Stimulated activated CD4-positive, alpha-beta T cell treated with anti-CD3 and anti-CD28 coated beads, Interleukin-12 subunit alpha, Interleukin-12 subunit beta, amount 100 ng/mL, for 4 hours (primary cell): ENCODE measurements at places on chromosomes 13 and 19.

DNA sequence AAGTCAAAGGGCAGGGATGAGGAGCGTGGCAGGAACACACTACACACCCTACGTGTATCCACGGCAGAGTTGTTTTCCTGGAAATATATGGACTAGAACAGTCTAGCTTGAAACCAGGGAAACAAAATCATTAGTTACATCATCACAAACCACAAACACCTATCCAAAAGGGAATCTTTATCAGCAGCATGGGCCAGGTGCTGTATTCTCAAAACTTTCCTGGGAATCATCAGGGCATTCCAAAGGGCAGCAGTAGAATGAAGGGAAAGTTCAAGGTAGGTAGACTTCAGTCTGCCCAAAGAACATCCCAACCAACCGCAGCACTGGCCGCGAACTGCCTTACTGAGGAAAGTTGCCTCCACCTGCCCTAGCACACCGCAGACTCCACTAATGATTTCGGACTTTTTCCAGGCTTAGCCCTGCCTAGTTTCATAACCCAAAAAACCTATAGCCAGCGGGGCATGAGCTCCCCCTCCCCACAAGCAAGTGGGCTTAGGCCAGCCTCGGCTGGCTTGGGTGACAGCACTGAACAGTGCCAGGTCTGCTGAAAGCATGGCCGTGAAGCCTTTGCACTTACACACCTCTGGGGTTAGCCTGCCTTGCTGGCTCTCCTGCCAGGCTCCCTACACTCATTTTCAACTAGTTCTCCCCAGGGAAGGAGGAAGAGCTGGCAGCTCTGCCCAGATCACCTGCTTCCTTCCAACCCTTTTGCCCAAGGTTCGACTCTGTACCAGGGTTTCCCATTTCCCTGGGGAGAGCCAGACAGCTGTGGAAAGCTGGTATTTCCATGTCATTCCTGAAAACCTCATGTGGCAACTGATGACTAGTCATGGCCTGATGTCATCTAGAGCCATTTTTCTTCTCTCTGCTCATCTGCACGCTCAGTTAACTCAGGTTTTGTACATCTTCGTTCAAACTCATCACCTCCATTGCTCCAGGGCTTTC is 77.3 kb upstream of the UBAC2 start:
- no peak for DNase-seq

DNA sequence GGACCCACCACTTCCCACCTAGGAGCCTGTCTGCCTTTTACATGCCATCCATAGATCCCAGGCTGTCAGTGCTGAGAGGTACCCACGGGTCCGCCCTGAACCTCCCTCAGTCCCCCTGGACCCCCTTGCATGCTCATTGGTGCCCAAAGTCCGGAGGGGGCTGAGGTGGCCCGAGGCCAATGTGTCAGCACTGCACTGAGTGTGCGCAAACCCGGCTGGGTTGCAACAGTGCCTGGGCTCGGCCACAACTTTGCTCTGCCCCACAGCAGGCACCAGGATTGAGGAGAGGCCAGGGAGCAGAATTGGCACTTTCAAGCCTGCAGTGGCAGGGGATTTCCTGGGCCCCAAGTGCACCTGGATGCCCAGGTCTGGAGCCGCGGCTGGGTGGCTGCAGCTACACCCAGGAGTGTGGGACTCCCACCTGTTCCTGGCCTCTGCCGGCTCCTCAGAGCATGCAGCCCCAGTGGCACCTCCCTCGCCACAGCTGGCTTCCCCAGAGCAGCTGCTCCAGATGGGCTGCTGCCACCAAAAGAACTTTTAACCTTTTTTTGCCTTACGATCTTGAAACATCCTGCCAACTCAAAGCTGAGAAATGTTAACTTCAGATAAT is 837.0 kb downstream of the SLITRK6 start:
- DNase-seq = no peak

- DNase-seq = no peak
Measured at GRCh38 chr19:32858155-32858554, 11.4 kb downstream of the SLC7A9 start.

DNA sequence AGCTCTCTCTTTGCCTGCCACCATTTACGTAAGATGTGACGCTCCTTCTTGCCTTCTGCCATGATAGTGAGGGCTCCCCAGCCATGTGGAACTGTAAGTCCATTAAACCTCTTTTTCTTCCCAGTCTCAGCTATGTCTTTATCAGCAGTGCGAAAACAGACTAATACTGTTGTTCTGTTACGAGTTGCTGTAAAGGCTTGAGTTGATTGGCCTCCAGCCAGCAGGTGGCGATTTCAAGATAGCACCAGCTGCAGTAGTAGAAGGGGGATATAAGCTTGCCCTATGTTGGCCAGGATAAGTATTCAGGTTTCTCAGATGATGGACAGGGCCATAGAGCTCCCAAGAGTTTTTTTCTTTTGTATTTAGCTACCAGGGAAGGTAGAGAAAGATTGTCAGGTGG is 385.5 kb downstream of the MZT1 start:
- DNase-seq = no peak

DNA sequence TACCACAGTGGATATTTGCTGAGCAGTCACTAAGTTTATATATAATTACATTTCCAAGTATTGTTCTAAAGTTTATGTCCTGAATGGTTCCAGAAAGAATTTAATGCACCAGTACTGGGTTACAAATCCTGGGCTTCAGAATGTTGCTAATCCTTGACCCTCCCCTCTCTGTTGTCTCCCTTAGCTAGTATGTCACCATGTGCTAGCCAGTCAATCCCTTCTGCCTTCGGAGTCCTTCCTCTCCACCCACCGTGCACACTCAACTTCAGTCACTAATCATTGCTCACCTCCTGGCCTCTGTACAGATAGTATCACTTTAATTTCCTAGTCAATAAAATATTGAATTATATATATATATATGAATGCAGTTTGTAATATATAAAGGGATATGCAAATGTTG is 7.5 kb downstream of the FAM124A start:
- no peak for DNase-seq

GRCh38 chr13:28077231-28077630 is 23.1 kb downstream of the FLT3 start:
- DNase-seq = no peak

GRCh38 chr13:74084375-74084935 is 49.7 kb downstream of the KLF12 start:
- no peak for DNase-seq

DNA sequence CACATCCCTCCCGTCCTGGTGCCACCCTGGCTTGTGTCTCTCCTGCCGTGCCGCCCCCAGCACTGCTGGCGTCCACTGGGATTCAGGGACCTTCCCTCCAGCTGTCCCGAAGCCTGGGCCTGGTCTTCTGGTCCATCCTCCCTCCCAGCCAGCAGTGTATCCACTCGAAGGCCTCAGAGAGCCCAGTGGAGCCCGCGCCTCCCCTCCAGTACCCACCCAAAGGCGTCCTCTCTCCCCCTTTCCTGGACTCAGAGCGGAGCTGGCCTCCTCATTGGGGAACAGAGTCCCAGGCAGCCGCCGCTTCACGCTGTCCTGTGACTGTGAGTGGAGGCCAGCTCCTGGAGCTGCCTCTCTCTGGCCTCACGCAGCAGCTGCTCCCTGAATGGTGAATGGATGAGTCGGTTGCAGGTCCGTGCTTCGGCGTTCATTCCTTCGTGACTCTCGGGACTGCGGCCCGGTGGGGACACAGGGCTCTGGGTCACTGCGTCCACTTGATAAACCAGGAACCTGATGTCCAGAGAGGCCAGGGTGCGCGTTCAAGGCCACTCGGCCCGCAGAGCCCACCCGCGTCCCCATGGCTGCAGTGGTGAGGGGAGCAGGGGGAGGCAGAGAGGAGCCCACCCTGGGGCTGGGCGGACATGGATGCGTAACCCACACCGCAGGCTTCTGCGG is 12.1 kb downstream of the ONECUT3 start:
- no peak for DNase-seq

DNA sequence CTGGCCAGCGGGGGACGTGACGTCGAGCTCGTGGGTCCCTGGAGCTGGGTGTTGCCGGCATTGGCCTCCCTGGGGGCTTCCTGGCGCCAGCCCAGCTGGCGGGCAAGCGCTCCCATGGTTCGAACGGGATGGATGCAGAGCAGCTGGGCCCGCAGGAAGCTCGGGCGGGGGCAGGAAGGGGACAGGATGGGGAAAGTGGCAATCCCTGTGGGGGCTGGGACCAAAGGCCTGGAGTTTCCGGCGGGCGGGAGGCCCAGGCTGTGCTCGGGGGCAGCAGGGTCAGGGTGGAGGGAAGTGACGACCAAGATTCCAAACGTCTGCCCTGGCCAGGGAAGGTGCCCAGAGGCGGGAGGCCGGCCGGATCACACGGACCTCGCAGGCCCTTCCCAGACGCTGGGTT is 19.3 kb downstream of the PALM start:
- no peak for DNase-seq

GRCh38 chr19:2184422-2184975 is 20.8 kb downstream of the DOT1L start:
- DNase-seq = no peak

GRCh38 chr13:100209857-100210825 is 121.2 kb downstream of the PCCA start:
- no peak for DNase-seq

- DNase-seq = no peak
Measured at GRCh38 chr19:18660939-18661670, 22.4 kb upstream of the CRTC1 start.

- no peak for DNase-seq
Measured at GRCh38 chr13:41547251-41548000, 90.1 kb downstream of the RGCC start.

- no peak for DNase-seq
Measured at GRCh38 chr19:4425537-4425936, 23.1 kb downstream of the CHAF1A start.

DNA sequence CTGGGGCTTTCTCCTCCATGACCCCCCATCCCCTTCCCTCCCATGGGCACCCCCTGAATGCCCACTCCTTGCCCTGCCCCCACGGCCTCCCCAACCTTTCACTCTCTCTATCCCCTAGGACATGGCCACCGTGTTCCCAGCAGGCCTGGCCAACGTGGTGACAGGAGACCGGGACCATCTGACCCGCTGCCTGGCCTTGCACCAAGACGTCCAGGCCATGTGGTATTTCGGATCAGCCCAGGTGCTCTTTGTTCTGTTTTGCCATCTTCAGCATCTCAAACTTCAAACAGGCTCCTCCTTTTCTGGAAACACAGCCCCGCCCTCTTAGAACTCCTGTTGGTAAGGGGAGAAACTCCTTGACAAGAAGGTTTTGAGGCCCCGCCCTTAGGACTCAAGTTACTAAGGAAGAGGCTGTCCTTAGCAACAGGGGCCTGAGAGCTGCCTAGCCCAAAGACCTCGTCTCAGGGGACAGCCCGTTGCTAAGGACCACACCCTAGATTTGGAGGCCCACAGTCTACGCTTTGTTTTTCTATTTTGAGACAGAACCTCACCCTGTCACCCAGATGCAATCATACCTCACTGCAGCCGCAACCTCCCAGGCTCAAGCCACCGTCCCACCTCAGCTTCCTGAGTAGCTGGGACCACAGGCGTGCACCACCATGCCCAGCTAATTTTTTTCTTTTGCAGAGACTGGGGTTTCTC is 5.1 kb upstream of the FLT3LG start:
- no peak for DNase-seq

GRCh38 chr19:55212447-55212846 is 3.1 kb upstream of the PTPRH start:
- DNase-seq = peak; percentile 34

- DNase-seq = no peak
Measured at GRCh38 chr13:108728370-108728769, 99.0 kb downstream of the MYO16 start.
